Mammary epithelial cell (primary cell): ENCODE measurements at places on chromosomes 4 and X. TPM values are rescaled to one million over a fixed set of nuclear protein-coding genes. Genes with fewer than 3 reads are reported as not detected.

Gene SHISA3
- total RNA-seq, result not detected

GRCh38 chr4:172740434-172740833 is 428.2 kb upstream of the GALNT7 start:
- DNase-seq, result no peak

GRCh38 chr4:94711635-94712034 is 46.1 kb upstream of the BMPR1B start:
- no peak for DNase-seq

DNA sequence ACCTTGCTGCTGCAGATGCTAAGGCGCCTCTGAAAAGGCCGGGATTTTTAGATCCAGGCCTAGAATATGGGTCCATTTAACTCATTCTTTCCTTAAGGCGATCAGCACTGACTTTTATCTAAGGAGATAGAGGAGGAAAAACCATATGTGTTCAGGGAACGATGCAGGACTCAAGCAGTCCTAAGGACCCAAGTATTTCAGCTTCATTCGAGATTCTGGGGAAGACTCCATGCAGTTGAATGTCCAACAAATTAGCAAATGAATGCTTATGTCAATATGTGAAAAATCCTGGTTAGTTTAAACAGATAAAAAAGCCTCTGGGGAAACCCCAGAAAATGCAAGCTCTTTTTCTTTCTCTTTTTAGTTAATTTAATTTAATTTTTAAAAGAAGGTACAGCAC is 36.0 kb downstream of the HELT start:
- DNase-seq, result no peak

- DNase-seq, result no peak
Observed at GRCh38 chrX:11480626-11481025, 185.1 kb downstream of the ARHGAP6 start.

GRCh38 chr4:79666875-79667274 is 258.8 kb upstream of the GK2 start:
- DNase-seq, result no peak
